Activated T-cell treated with anti-CD3 and anti-CD28 coated beads for 24 hours (primary cell): ENCODE measurements at places on chromosomes 6 and 20.

DNA sequence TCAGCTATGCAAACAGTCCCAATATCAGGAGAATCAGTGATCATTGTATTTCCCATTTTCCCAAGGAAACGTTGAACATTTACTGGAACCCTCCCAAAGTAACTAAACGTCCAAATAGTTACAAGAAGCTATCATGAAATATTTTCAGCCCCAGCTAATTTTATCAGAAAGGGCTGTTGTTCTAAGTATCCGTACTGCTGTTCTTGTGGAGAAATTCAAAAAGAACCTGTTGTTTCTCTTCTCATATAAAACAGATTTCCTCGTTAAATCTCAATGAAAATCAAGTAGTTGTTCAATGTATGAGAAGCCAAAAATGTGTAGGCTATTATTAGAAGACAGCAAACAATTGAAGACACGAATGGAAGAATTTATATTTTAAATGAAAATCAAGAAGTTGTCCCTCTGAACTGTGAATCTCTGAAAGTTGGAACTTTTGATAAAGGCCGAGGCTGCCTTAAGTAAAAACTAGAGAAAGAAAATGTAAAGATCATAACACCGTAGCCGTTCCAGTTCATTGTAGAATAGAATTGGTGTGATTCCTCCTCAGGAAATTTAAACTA lies 107.7 kb downstream of the HFE start:
- DNase-seq: no peak

DNA sequence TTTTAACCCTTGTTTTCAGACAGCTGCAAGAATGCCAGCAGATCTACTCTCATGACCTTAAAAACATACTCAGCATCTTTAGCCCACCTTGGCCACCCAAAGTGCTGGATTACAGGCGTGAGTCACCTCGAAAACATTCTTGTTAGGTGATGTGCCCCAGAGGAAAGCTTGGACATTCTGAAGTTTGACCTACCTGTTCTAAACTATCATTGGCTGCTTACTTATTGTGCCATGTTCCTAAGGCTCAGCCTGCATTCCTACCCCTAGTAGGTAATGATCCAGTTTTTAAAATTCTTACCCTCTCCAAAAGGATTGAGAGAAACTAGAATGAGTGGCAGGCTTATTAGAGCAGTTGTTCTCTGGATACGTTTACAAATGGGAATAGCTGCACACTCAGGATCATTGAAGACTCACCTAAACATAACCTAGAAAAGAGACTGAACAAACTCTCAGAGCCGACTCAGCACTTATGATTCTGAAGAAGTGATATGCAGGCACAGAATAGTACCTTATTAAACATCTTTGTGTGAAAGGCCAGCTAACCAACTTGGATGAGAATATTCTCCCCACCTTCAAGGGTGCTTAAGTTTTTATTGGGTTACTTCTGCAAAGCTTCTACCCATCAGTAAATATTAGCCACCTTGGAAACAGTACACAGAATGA lies 362.1 kb downstream of the NRN1 start:
- no peak for DNase-seq

GRCh38 chr20:32984196-32984595 lies 20.0 kb downstream of the SUN5 start:
- no peak for DNase-seq

GRCh38 chr20:60664106-60664505 lies 588.0 kb upstream of the CDH4 start:
- DNase-seq: no peak
